ENCODE measurements at places on chromosomes 2 and 18.
A peak's percentile ranks its signal among the peaks of the same experiment; 100 is the strongest.

DNA sequence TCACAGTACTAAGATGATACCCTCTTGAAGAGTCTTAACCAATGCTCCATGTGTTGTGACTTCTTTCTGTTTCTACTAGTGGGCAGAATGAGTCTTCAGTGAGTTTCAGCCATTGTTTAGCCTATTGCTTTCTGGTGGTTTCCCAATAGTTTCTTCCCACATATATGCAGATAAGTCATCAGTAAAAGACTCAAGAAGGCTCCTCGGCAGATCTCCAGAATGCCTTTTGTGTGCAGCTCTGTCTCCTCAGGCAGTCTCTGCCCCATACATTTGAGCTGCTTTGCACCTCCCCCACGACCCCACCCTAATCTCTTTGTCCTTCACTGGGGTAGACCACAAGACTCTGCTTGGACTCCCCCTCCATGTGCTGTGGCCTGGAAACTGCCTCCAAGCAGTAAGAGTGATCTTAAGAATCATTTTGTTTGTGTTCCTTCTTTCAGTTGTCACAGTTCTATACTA, 71.6 kb upstream of the CHRNA1 start:
- no peak for DNase-seq

GRCh38 chr18:62037012-62037742, 144.4 kb upstream of the RNF152 start:
- DNase-seq, result no peak

- no peak for DNase-seq
Observed at GRCh38 chr2:232587512-232587911, 37.0 kb downstream of the EIF4E2 start.

GRCh38 chr18:61398961-61399705, 65.9 kb downstream of the CDH20 start:
- no peak for DNase-seq

DNA sequence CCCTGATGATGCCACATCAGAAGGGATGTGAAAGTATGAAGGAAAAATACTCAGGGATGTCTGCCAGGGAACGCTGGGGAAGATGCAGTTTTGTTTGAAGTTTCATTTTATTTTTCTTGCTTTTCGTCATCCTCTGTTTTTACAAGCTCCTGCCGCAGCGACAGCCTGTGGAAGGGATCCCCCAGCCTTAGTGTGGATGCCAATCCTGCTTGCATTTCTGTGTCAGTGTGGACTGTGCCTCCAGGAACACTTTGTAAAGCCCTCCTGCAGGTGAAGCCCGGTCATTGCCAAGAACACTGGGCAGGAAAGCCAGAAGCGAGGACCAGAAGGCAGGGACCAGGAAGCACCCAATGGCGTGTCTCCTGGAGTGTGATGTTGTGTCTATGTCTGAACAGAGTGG, 234.3 kb downstream of the SEPTIN10 start:
- no peak for DNase-seq

DNA sequence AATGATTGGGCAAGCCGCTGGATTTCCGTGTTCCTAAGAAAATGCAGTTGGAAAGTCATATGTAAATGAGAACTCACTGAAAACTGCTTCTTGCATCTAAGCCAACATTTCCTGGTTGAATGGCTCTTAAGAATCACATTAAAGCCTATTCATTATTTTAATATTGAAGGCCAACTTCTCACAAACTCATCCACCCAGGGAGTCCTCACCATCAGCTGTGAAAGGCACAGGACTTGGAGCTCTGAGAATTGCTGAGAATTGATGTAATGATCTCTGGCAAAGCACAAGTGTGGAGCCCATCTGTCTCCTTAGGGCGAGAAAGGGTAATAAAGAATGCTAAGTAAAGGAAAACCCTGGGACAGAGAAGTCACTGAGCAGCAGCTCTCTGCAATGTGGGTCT, 55.9 kb upstream of the APCDD1 start:
- DNase-seq, result no peak

DNA sequence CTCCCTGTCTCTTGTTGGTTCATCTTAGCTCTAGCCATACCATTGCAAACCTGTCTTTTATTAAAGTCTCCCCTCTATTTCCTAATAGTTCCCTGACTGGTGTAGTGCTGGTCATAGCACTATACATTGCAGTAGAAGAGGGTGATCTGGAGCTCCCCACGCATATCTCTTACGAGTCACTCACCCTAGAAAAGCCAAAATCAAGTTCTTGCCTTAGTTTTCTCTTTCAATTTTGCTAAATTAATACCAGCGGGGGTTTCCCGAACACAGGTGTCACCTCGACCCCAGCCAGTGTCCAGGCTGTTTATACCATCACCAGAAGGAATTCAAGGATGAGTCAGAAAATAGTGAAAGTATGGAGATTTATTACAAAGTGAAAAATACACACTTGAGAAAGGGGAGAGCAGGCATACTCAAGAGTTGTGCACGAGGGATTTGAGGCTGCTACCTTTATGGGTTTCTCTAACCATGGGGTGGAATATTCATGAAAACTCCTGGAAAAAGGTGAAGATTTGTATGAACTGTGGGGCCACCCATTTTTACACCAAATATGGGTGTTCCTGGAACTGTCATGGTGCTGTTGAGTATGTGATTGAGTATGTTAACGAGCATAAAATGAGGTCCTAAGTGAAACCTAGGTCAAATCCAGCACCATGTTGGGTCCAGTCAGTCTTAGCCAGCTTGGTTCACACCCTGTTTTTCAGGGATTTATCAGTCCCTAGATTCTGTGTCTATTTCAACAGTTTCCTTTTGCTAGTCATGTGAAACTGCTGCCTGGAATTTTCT, 20.2 kb downstream of the PROKR1 start:
- DNase-seq, result no peak

GRCh38 chr2:177174486-177174885, 38.1 kb upstream of the HNRNPA3 start:
- no peak for DNase-seq

DNA sequence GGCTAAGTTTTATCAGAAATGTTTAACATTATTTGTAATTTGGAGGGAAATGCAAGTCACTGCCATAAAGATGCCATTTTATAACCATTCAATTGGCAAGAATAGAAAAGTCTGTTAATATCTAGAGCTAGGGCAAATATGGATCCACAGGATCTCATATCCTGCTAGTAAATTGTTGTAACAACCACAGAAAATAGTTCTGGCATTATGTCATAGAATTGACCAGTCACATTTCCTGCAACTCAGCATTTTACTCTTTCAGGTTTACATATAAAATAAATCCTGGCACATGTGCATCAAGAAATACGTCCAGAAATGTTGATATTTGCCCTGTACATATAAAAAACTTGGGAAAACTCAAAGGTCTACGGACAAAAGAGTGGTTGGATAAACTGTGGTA, 32.9 kb downstream of the OSBPL6 start:
- DNase-seq, result no peak

GRCh38 chr2:159226059-159226461, 60.4 kb downstream of the WDSUB1 start:
- DNase-seq, result no peak

- no peak for DNase-seq
Observed at GRCh38 chr2:3422161-3422779, 42.8 kb downstream of the TRAPPC12 start.

DNA sequence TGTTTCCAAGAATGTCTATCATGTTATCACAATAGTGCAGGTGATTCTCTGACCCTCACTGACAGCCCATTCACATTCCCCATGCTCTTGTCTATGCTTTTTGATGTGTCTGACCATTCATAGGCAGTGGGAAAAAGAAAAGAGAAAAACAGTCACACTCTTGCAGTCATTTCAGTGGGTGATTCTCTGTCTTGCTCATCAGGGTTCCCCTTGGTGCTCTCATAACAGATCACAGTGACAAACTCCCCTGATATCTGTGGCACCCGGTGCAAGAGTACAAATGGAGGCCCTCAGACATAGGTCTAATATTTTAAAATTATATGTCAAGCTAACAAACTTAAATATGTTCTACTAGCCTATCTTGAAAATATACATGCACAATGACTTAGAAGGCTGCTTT, 72.7 kb upstream of the PPP1CB start:
- DNase-seq, result no peak

DNA sequence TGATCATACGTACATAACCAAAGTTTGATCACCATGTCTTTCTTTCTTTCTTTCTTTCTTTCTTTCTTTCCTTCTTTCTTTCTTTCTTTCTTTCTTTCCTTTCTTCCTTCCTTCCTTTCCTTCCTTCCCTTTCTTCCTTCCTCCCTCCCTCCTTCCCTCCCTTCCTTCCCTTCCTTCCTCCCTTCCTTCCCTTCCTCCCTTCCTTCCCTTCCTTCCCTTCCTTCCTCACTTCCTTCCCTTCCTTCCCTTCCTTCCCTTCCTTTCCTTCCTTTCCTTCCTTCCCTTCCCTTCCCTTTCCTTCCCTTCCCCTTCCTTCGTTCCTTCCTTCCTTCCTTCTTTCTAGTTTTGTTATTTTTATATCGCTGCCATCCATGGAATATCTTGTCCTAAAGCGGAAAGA, 406.7 kb upstream of the DDX18 start:
- no peak for DNase-seq

GRCh38 chr2:160493227-160494028, at the start of gene RBMS1:
RBMS1 (minus strand) TSS chr2:160493807; CDS start chr2:160493363, 444 bp downstream.
- peak; percentile 77 for DNase-seq

DNA sequence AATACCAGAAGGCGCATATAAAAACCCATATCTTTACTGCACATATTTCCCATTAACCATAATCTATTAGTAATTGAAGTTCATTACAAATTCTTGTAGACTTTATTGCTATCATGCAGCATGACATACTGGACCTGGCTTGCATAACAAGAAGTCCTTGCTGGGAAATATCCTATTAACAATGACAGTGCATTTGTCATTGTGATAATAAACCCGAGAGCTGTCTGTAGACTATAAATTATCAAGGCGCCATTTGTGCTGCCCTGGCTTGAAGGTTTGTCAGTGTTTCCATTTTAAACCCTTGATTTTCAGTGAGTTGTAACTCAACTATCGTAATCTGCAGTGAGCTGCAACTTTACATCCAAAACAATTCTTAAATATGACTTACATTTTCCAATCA, 59.0 kb downstream of the HNMT start:
- no peak for DNase-seq

GRCh38 chr2:20187331-20187730, 37.6 kb downstream of the SDC1 start:
- DNase-seq, result no peak

Data from posterior cingulate gyrus (tissue), 11 donors.